GM12878 (cell line): ENCODE measurements at places on chromosomes 4 and X.

DNA sequence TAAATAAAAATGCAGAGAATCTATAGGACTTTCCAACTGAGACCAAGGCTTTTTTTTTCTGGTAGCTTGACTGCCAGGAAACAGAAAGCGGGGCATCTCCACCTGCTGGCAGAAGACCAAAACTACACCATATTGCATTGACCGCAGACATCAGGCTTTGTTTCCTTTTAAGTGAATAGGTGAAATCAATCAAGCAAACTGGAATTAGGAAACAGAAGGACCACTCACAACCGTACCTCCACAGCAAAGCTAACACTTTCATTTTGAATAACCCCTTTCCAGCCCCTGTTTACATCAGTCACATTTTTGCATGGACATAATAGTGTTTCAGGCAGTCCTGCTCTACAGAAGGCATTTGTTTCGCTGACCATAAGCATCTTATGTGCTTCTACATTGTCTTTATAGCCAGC, 218.2 kb downstream of the IDS start:
- peak; percentile 40 for DNase-seq

GRCh38 chr4:113584407-113585150, 177.0 kb downstream of the CAMK2D start:
- no peak for DNase-seq

DNA sequence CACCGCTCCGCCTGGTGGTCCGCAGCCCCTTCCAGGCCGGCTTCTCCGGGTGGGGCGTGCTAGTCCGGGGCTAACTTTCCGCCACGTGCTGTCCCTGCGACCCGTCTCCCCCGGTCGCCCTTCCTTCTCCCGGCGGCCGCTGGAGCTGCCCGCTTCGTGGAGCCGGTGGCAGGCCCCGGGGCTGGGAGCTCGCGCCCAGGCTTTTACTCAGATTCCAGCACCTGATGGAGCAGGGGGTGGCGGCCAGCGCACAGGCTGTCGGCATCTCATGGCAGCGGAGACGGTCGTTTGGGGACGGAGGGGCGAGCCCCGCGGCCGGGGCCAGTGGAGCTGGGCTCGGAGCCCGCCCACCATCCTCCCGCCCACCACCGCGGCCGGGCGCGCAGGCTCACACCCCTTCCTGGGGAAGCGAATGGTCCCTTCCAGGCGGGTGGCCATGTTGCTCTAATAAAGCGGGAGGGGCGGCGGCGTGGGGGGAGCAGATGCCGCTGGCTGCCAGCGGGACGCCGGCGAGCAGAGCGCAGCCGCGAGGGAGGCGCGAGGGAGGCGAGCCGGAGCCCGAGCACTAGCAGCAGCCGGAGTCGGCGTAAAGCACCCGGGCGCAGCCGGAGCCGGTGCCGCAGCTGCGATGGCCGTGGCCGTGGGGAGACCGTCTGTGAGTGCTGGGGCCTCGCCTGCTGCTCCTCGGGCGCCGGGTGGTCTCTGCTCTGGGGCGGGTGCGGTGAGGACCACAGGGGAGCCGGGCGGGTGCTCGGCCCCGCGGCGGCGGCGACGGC, at the start of gene SEPTIN11:
SEPTIN11 (plus strand) TSS at position 477 of the 776 bp plus-strand sequence; CDS start at position 629, 152 bp downstream.
- DNase-seq: peak; percentile 55

GRCh38 chr4:3521621-3522325, 10.4 kb downstream of the LRPAP1 start:
- DNase-seq: no peak

- DNase-seq: no peak
These were observed 211.6 kb downstream of the ADAM29 start for GRCh38 chr4:175129797-175130196.

- no peak for DNase-seq
These were observed 15.1 kb downstream of the UBE2K start for GRCh38 chr4:39712819-39713607.

DNA sequence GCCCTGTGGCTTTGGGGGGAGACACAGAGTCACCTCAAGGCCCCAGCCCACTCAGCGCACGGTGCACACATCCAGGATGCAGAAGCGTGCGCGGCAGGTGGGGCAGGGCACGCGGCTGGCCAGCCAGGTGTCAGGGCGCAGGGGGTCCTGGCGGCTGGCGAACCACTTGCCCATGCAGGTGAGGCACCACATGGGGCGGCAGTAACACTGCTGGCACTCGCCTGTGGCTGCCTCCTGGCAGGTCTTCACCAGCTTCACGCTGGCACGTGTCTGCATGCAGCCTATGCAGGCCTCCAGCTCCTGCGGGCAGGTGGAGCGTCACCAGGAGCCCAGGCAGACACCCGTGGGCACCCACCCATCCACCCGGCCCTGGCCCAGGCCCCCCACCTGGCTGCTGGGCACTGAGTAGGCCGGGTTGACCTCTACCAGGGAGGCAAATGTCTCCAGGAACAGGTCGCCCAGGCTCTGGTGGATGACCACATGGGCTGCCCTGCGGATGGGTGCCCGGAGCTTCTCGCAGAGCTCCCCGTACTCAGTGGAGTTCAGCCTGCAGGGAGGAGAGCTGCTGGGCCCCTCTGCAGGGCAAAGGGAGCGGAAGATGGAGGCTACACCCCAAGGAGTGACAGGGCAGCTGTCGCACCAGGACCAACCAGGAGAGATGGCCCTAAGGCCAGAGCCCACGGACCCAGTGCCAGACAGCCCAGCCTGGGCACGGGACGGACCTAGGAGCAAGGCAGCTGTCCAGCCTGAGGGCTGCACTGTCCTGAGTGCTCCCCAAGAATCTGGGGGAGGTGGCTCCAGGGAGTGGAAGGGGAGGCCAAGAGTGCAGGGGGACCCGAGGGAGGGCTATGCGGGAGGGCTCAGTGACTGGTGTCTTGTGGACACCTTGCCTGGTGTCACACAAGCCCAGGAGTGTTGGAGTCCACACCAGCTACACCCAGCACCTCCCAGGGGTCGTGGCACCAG, 3.7 kb downstream of the TMEM129 start:
- no peak for DNase-seq

DNA sequence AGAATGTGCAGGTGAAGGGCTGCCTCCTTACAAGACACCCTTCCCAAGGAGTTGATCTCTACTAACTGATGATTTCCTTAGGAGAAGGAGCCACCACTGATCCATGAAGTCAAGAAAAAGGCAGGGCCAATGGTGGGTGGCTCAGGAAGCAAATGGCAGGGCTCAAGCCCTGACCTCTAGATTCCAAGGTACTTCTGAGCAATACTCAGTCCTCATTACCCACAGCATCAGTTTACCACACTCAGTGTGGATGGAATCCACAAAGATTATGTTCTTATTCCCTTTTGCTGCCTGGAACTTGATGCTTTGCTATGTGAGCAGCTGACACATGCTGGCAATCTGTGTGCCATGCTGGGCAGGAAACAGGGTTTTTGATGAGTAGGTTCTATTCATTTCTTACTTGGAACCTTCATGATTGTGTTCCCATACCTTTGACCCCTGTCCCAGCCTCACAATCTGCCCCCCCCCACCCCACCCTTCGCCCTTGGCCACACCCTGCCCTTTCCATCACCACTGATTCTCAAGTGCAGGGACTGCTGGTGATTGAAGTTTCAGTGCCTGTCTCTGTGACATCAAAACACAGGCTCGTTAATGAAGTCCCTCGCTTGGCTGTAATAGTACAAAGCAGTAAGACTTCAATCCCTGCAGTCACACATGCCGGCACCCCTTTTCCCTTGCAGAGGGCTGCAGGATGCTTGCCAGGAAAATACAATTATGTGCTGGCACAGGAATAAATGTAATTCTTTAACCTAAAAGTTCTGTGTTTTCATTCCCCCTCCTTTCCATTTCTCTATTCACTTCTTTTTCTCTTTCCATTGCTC, 135.6 kb upstream of the GPC4 start:
- no peak for DNase-seq

DNA sequence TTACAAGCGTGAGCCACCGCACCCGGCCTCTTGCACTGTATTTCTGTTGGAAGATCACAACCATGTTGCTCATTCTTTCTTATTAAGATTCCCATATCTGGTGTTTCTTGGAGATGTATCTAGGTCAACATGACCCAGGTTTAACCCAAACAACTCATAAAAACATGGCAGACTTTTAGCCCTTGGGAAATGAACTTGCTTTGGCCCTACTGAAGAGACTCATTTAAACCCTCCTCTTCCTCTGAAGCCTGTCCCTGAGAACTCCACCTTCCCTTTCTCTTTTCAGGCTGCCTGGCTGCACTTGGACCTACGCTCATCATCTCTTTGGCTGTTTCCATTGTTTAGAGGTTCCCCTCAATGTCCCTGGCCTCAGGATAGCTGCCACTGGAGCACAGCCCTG, 22.8 kb upstream of the OPN1LW start:
- no peak for DNase-seq

DNA sequence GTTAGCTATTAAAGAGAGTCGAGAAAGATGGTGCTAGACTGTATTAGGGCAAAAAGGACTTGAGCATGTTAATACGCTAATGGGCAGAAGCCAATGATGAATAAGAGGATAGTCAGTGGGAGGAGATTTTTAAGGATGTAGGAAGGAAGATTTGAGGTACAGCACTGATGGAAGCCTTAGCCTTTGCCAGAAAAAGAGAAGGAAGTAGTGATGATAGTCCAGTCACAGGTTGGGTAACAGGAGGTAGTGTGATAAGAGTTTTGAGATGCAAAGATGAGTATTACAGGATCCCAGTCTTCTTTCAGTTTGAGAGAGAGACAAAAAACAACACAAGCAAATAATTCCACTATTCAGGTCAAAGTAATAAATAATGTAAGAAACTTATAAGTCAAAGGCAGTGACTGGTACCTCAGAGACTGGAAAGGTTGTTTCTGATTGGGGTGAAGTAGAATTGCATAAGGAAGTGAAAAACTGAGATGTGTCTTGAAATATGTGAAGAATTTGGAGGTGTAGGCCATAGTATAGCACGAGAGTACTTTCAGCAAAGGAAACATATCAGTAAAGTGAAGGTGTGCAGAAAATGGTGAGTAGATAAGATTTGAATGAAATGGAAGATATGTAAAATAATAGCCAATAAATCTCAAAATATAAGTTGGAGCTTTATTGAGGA, 22.1 kb upstream of the NDNF start:
- no peak for DNase-seq

GRCh38 chr4:66567551-66567950, 897.3 kb upstream of the EPHA5 start:
- no peak for DNase-seq

DNA sequence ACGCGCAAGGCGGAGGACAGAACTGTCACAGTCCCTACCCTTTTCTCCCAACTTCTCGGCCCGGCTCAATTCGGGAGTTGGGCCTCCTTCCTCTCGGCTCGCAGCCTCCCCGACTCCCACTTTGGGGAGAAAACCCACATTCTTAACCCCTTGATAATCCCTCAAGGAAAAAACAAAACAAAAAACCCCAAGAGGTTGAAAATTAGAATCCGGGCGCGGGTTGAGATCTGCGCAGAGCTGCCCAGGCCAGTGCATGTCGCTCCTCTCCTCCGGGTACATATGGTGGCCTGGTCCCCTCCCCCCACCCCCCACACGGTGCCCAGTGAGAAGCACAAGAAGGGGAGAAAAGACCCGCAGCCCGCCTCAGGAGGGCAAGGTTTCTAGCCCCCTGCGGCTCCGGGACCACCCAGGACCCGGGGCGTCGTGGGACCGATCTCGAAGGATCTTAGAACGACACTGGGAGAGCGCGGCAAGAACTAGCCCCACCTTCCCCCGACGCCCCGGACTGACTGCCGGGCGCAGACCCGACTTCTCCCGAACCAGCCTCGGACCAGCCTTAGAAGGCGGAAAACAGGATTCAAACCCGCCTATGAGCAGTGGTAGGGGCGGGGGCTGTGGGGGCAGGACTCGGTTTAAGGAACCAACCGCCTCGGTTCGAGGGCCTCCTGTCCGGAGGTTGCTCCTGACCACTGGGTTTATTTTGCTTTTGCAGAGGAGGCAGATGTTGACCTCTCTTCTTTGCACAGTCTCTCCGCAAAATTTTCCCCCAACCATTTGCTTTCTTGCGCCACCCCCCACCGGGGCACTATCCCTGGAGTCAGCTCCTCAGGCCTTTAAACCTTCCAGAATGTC, 2.5 kb upstream of the PDGFRA start:
- no peak for DNase-seq

DNA sequence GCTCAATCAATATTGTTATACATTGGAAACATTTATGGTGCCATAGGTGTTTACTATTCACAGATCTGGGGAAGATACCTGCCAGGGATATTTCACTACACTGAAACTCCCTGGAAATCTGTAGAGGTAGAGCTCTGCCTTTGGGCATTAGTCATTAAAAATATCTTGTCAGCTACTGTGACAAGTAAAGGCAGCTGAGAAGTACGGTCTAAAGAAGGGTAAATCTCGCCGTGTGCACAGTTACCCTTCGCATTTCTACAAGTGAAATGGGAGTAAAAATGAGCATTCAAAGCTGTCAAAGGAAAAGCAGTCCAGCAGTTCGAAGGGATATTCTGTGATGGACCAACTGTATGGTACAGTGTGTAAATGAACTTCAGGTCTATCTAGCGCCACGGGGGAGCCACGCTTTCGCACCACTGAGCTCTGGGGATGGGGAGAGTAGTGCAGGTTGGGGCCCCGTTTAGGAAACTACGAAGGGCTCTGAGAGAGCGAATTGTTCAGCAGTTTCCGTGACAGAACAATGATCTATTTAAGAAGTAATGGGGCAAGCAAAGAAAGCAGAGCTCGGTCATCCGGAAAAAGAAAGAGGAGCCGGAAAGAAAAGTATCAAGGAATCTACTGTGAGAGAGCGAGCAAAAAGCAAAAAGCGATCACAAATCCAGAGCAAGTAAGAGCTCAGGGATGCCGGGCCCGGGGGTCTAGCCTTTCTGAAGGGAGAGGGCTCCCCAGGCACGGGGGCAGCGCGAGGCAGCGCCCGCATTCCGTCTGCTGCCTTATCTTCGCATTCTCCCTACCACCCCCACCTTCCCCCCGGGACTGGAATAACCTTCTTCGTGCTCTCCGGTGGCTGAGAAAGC, 646 bp downstream of the TIGD4 start:
- DNase-seq: no peak

DNA sequence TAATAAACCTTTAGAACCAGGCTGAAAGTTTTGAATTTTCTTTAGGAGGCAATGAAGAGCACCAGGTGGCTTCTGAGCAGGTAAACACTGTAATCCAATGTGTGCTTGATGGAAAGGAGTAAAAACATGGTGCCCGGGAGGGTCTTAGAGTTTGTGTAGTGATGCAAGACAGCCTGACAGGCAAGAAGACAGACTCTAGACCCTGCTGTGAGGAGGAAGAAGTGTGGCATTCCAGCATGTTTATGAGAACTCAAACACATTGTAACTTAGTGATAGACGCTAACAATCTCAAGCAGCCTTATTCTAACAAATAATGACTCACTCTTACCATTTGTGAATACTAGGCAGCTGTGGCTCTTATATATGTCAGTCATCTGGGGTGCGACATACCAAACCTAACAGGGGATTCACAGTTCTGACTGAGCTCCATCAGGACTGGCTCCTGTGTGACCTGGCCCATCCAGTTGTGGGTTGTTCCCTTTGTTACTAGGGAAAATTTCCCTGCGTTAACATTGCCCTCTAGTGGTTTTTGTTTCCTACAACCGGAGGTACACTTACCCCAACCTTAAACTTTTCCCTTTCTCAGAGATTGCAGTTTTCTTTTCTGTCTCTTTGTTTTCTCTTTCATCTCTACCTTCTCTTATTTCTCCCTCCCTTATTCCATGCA, 53.8 kb downstream of the VSIG4 start:
- peak; percentile 55 for DNase-seq

DNA sequence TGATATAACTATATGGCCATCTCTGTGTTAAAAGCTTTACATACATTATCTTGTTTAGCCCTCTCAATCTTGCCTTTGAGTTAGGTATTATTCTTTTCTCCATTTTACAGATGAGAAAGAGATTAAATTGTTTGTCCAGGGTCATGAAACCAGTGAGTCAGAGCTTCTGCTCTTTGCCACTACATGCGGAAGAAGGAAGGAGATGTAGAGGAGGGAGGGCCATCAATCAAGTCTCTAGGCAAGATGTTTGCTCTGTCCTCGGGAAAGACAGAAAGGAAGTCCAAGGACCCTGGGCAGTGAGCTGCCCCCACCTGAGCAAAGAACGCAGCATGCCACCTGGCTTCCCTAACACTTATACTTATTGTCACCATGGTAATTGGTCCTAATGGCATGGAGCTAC, 133.7 kb upstream of the IL1RAPL2 start:
- no peak for DNase-seq
